ENCODE measurements at places on chromosomes 4 and X.

GRCh38 chr4:85676850-85677590 is 202.1 kb downstream of the ARHGAP24 start:
- no peak for DNase-seq

- no peak for DNase-seq
Observed at GRCh38 chrX:37383313-37383712, 34.1 kb downstream of the PRRG1 start.

GRCh38 chr4:76666944-76667532 is 230.9 kb downstream of the SOWAHB start:
- no peak for DNase-seq

- no peak for DNase-seq
Observed at GRCh38 chr4:144357975-144358374, 217.5 kb upstream of the GYPA start.

DNA sequence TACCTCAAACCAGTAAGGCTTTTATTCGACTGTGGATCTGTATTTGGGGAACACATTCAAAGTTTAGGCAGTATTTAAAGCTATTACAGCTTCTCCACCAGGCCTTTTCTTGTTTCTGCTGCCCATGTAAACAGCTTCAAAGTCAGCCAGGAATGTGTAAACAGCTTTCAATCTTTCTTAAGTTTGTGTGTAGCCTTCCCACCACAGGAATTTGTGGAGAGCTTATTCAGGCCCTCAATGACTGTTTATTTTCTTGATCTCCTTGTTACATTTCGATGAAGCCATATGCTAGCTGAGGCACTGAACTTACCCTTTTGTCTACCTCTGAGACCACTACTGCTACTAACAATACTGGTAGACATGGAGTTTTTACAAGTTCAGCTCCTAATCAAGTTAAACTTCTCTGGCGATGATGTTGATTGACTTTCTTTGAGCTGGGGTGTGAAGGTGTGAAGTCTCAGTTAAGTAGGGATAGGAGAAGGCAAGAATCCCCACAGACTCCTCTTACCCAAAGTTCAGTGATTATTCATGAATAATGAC is 72.6 kb downstream of the NWD2 start:
- DNase-seq, result no peak

- no peak for DNase-seq
Observed at GRCh38 chrX:77733342-77733741, 52.7 kb downstream of the ATRX start.

- DNase-seq, result no peak
Observed at GRCh38 chr4:124833831-124834505, 121.4 kb upstream of the ANKRD50 start.

- no peak for DNase-seq
Observed at GRCh38 chr4:146029147-146029546, 90.5 kb upstream of the ZNF827 start.
